ENCODE measurements at places on chromosomes 12 and 14.

GRCh38 chr12:89838833-89839232, 130.2 kb upstream of the ATP2B1 start:
- no peak for DNase-seq

- DNase-seq: no peak
These were observed 363.8 kb downstream of the FUT8 start for GRCh38 chr14:65776193-65776852.

DNA sequence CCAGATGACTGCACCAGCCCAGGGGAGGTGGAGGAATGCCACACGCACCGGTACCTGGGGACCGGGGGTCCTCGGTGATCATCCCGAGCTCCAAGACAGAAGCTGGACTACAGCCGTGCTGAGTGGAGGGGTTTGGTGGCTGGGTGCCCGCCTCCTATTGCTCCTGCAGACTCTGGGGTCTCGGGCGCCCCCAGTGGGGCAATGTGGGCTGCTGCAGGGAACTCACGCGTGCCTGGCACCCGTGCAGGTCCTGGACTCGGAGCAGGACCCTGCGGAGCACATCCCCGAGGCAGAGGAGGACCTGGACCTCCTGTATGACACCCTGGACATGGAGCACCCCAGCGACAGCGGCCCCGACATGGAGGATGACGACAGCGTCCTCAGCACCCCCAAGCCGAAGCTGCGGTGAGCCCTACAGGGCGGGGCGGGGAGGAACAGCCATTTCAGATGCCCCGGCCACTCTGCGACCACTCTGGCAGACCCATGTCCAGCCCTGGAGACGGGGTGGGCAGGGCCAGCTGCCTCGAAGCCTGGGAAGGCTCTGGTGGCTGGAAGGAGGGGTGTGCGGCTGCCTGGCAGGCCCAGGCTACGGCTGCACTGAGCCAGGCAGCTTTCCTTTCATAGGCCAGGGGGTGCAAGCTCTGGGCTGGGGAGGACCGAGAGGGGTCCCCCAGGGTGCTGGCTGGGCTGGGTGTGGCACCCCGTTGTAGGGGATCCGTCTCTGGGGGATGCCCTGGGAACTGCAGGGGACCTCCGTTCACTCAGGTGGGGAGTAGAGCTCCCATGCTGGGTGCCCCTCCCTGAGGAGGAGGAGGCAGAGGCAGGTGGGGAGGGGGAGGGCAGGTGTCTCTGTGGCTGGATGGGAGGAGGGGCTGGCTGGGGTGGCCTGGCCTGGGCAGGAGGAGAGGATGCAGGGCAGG, 21.6 kb upstream of the TEX22 start:
- DNase-seq: no peak

DNA sequence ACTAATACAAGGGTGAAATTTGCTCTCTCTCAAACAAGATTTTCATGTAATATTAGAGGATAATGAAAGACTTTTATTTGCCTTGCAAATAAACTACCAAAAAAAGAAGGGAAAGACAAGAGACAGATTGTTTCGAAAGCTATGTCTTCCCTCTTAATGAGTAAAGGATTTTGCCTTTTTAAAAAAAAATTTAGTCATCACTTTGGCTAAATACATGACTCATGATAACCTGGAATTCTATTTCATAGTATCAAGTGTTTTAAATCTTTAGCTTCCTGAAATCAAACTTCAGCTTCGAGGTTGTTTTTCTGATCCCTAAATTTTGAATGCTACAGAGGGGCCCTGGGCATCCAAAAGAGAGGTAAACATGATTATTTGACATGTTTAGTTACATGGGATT, 144.4 kb downstream of the CCDC59 start:
- DNase-seq: no peak

DNA sequence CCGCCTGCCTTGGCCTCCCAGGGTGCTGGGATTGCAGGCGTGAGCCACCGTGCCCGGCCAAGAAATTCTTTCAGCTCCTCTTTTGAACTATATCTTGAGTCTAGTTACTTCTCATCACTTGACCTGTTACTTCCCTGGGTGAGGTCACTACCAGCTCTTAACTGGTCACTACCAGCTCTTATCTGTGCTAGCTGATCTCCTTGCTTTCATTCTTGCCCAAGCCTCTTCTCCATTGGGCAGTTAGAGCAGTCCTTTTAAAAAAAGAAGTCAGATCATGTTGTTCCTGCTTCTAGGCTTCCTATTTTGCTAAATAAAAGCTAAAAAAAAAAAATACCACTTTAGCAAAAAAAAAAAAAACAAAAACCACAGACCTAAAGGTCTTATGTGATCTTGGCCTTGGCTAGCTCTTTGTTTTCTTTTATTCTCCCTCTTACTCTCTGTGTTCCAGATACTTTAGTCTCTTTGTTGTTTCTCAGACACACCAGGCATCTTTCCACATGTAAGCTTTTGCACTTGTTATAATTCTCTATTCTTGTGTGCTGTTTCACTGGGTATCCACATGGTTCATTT, 63.5 kb downstream of the RAD51B start:
- no peak for DNase-seq

DNA sequence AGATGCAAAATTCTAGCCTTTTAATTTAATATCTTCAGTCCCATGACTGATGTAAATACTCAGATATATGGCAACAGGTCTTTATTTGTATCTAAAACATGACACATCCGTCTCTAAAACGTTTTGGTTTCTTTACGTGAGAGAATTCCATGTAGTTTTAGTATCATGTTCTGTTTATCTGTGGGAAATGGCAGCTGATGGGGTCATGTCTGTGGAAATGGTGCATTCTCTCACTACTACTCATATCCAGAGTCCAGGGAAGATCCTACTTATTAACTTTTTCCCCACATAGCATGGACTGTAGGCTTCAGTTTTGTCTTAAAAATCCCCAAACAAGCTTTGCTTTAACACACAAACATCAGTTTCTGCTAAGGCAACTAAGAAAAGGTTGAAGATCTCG, 53.8 kb downstream of the SPTLC2 start:
- peak; percentile 73 for DNase-seq

- DNase-seq: peak; percentile 44
These were observed 211.9 kb downstream of the APAF1 start for GRCh38 chr12:98856897-98857540.

- no peak for DNase-seq
These were observed 141.6 kb upstream of the PELI2 start for GRCh38 chr14:55976655-55977054.

DNA sequence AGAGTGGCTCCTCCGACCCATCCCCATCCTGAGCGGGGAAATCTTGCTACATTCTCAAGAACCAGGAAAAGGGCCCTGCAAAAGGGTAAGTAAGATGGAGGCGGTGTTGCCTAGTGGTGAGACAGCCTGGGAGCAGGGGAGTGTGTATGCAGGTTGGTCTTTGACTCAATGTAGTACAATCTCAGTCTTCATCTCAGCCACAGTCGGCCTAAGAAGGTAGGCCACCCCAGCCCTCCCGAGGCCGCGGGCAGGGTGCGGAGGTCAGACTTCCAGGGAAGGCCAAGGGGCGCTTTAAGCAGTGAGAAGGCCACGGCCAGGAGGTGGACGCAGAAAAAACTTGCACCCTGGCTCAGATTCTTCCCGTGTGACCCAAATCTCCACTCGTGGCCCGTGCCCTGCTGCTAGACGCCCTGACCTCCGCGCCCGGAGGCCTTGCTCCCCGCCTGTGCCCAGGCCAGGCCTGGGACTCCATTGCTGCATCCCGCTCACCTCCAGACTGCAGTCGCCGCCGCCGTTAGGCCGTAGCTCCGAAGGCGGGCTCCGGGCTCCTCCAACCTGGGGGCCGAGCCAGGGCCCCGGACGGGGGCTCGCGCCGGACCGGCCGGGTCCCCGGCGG, 435 bp downstream of the FOXM1 start:
- peak; percentile 36 for DNase-seq

DNA sequence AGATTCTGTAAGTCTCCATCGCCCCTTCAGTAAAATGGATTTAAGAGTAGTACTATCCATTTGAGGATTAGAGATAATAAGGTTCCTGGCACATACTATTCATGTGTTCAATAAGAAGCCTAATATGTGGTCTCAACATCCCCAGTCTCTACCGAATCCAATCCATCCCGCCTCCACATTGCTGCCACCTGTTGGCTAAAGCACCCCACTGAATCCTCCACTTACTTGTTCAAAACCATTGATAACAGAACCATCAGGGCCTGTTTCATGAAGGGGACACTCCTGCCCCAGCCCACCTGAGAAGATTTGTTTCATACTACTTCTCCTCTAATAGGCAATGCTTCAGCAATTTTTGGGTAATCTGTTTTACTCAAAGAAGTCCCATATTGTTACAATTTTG, 147.5 kb downstream of the SLC2A13 start:
- no peak for DNase-seq

GRCh38 chr14:63367742-63368364, 49.1 kb upstream of the GPHB5 start:
- no peak for DNase-seq

All from fibroblast of skin of right biceps (primary cell).